ENCODE measurements at places on chromosomes 11 and 22.

DNA sequence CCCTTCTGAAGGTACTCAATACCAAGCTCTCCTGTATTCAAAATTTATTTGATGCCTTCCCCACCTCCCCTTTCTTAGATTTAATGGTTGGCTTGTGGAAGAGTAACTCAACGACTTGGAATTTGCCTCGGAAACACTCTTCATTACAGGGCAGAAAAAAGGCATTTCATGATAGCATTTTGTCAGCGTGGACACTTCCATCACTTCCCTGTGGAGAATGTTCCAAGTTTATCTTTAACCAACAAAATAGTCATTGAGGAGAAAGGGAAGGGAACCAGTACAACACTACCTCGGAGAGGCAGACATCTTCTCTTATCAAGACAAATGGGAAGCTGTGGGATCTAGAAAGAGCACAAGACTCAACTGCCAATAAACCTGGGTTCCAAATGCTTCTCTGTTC is 177.2 kb upstream of the MTMR2 start:
- DNase-seq: peak; percentile 36

GRCh38 chr11:117830072-117830471 is 5.5 kb upstream of the FXYD2 start:
- DNase-seq: no peak

DNA sequence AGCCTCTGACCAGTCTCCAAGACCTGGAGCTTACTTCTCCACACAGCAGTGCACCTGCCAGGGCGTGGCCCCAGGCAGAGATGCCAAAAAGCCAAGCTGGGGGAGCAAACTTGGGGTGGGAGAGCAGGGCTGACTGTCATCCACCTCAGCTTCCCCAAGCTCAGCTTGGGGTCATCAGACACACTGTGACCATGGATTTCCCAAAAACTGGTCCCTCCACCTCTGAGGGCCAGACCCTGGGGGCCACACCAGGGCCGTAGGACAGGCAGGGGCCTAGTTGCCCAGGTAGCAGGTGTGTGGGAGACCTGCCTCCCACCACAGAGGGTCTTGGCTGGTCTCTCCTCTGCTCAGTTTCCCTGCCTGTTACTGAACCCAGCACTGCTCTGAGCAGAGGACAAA is 30.6 kb downstream of the ARVCF start:
- no peak for DNase-seq

DNA sequence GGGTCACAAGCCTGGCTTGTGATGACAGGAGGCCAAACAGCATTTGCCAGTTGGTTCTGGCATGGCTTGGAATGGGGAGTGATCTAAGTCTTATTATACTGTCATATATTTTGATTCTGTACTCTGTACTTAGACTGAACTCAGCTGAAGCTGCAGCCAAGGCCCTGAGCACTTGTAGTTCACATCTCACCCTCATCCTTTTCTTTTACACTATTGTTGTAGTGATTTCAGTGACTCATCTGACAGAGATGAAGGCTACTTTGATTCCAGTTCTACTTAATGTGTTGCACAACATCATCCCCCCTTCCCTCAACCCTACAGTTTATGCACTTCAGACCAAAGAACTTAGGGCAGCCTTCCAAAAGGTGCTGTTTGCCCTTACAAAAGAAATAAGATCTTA is 843 bp downstream of the OR56B1 start:
- DNase-seq: peak; percentile 4

DNA sequence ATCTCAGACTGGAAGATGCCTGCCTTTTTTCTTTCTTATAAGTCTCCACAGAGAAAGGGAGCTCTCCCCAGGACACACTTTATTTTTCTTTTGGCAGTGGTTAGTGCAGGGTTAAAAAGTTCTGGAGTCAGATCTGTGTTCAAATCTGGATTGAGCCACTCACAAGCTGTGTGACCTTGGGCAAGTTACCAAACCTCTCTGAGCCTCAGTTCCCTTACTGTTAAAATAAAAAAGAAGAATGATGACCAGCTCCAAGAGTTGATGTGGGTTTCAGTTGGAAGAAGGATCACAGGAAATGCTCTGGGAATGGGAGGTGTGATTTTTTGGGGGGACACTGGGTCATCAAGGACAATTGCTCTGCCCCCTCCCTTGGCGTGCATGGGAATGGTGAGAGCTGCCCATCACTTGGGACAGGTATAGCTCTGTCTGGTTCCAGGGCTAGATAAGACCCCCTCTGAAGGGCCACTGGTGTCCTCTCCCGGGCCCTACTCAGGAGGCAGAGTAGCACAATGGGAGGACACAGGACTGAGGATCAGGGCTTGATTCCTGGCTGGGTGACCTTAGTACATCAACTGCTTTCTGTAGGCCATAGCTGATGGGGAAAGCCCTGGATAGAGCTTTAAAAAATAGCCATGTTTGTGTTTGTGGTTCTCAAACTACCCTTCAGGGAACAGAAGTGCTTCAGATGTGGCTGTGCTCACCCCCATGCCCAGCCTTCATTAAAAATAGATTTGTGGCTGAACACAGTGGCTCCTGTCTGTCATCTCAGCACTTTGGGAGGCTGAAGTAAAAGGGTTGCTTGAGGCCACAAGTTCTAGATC is 228.3 kb downstream of the MIAT start:
- no peak for DNase-seq

DNA sequence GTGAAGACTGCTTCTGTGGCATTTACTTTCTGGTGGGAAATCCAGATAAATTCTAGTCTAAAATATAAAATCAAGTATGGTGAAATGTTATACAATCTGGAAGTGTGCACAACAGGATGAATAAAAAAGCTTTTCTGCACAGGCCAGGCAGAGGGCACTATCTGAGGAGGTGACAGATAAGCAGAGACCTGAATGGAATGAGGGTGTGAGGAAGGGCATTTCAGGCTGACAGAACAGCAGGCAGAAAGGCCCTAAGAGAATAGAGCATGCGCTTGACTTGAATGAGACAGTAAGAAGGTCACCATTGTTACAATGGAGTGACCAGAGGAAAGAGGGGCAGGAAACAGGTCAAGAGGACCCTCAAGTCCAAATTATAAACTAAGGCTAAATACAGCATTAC is 33.6 kb upstream of the FNBP4 start:
- no peak for DNase-seq

GRCh38 chr11:13315517-13316432 is 38.2 kb downstream of the BMAL1 start:
- no peak for DNase-seq

DNA sequence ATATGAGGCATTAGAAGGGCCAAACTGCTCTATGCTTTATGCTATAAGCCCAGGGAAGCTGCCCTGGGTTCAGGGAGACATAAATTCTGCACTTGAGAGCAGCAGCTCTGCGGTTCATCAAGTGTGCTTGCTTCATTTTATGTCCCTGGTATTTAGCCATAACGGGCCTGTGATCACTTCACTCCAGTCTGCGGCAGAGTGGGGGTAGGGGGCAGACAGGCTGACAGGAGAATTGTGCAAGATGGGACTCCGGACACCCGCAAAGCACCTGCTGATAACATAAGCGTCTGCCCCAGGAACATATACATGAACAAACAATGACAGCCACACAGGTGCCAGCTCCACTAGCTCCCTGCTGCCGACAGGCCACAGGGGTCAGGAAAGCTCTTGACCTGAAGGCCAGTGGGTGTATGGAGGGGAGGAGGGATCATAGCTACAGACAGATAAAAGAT is 56.1 kb downstream of the SMCO4 start:
- DNase-seq: no peak

GRCh38 chr11:1302461-1303125 is 6.8 kb downstream of the TOLLIP start:
- no peak for DNase-seq

- DNase-seq: no peak
Observed at GRCh38 chr22:39243439-39244135, 1.2 kb downstream of the PDGFB start.

DNA sequence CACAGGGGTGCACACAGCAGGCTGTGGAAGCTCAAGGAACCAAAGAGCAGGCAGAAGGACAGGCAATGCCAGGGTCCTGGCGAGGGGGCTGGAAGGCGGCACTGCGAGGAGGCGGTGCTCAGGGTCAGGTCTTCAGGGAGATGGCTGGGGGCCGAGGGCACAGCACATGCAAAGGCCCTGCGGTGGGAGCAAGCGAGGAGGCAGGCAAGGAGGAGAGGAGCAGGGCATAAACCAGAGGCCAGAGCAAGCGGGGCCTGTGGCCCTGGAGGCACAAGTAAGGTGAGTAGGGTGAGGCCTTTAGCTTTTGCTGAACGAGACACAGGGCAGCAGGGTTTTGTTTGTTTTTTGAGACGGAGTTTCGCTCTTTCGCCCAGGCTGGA is 126.9 kb downstream of the ARHGAP8 start:
- DNase-seq: no peak

GRCh38 chr11:15446929-15447328 is 332.2 kb downstream of the INSC start:
- no peak for DNase-seq

DNA sequence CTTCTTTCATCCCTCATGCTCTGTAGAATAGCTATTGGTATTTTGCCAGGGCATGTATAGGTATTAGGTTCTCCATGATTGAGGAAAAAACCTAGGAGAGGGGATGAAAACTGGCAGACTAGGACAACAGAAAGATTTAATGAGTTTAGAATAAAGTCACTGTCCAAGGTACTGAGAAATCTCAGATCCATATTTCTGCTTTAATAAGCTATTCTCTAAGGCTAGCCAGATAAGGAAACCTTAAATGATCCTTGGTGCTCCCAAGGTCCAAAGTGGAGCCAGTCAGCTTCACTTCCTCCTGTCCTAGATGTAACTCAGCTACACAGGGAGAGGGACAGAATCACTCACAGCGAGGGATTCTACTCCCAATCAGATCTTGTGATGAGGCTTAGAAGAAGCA is 13.7 kb upstream of the CSNK2A3 start:
- DNase-seq: no peak

- no peak for DNase-seq
Observed at GRCh38 chr11:76124905-76125770, 81.2 kb downstream of the WNT11 start.

GRCh38 chr11:75249704-75250103 is 9.1 kb downstream of the TPBGL start:
- no peak for DNase-seq

DNA sequence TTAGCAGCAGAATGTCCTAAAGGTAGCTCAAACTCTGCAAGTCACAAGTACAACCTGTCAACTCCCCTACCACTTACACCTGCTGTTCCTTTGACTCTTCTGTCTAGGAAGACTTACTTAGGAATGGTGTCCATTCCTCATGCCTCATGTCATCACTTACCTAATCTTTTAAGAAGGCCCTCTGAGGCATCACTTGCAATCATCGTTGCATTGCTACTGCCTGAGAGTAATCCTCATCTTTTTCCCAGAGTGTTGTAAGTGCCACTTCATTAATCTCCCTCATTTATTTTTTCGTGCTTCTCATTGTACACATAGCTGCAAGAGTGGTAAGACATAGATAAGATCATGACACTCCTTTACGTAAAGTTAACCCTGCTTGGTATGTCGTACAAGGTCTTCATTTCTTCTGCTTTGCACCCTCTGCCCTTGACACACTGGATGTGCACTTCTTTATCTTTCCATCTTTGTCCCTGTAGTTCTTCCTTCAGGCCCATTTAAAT is 54.6 kb downstream of the SFI1 start:
- DNase-seq: no peak

DNA sequence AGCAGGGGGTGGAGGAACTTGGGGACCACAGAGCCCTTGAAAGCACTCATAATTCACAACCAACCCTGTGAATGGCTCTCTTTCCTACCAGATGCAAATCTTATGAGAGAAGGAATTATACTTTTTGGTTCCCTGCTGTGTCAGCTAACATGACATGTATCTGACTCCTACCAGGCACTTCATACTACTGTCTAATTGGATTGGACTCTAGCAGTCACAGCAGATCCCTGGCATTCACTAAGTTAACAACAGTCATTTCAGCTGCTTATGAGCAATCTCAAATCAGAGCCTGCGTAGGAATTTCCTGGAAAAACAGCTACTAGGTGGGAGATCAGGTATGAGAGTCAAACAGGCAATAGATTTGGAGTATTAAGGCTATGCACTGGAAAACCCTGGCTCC is 11.1 kb upstream of the ENDOD1 start:
- DNase-seq: peak; percentile 76

- no peak for DNase-seq
Observed at GRCh38 chr11:35139722-35140282, 831 bp downstream of the CD44 start.

DNA sequence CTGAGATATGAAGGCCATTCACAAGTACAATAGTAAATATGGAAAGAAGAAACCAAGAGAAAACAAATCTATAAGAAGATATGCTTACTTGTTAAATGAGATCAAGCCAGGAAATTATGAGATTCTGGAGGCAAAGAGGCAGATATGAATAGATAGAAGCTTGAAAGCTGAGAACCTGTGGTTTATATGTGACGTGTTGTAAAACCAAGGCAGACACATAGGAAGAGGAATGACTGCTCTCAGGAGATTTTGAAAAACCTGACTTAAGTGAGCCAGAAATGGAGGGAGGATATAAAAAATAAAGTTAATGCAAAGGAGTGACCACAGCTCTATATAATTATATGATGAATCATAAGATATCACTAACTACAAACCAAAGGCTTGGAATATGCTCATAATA is 1160.5 kb upstream of the CNTN5 start:
- DNase-seq: no peak
